Kidney (tissue), 22 donors: ENCODE measurements at places on chromosomes 6 and 20.
A peak's percentile ranks its signal among the peaks of the same experiment; 100 is the strongest.

DNA sequence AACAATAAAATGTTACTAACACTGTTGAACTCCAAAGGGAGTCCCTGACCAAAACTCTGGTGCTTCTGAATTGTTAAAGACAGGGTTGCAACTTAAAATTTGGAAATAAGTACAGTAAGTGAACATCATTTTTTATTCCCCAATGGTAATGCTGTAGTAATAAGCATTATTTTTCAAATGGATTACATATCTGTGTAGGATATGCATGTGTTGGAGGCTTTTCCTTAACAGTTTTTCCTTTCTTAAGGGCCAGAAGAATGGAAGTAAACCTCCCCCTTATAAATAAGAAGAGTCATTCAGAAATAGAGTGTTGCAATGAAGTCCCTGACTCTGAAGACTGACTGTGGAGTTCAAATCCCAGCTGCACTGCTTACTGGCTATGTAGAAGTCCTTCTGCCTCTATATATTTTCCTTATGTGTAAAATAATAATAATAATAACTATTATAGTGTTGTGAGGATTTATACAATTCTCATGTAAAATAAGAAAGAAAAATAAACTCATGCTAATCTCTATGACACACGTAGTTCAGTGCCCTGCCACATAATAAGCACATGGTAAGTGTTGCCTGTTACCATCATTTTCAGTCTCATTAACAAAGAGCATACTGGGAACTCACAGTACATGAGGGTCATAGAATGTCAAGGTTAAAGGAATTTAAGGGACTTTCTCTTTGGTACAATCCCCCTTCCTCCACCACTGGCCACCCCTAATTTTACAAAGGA, 129.8 kb upstream of the SMLR1 start:
- DNase-seq, result no peak

- DNase-seq, result no peak
These were observed 5.2 kb downstream of the SYTL3 start for GRCh38 chr6:158654960-158655489.

GRCh38 chr6:169719117-169719516, 5.2 kb downstream of the PHF10 start:
- no peak for DNase-seq

- peak; percentile 47 for DNase-seq
These were observed 45.2 kb downstream of the THEMIS start for GRCh38 chr6:127855542-127856159.

DNA sequence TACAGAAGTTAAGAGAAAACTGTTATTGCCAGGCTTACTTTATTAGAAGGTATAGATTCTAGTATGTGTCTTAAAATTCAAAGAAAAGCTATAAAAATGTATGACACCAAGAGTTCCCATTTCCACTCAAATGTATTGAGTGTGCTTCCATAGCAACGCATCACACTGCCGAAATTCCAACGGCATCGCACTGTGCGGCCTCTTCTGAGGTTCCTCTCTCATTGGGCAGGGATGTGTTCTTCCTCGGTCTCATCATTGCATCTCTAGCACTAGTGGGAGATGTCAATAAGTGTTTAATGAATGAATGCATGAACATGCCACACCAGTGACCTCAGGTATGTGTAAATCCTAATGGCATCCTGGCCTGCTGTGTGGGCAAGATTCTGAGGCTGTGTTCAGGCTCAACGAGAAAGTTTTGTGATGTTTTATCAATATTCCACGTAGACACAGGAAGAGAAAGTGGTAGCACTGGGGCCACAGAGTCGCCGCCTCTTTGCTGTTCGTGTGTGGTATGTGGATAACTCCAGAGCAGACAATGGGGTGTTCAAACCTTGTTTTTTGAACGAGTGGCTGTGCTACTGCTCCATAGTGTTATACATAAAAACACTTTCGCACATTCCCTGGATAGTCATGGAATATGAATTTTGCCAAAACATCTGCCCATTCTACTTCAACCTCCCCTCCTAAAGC, 171.6 kb downstream of the ADGB start:
- DNase-seq, result no peak

DNA sequence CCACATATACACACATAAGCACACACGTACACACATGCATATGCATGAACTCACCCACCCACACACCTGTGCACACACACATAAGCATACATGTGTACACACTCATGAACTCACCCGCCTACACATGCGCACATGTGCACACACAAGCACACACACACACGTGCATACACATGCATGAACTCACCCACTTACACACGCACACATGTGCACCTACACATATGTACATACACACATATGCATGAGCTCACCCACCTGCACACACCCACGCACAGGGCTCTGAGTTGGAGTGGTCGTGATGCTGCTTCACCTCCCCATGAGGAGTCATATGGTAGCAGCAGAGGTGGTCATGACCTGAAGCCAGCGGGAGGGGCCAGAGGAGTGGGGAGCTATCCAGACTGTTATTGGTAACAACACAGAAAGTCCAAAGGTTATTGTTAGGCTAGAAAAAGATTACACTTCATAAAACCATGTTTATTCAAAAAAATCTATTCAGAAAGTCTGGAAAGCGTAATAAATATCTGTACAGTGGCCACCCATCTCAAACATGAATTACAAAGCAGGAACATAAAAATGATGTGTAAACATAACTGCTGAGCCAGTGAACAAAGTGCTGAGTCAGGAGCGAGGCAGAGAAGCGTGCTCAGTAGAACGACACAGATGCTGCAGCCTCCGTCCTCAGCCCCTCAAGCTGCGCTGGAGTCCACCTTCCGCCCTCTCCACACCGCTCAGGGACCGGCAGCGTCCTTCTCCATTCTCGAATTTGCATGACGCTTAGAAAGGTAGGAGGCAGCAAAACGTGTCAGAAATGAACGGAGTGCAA, 26.4 kb upstream of the MPC1 start:
- no peak for DNase-seq

DNA sequence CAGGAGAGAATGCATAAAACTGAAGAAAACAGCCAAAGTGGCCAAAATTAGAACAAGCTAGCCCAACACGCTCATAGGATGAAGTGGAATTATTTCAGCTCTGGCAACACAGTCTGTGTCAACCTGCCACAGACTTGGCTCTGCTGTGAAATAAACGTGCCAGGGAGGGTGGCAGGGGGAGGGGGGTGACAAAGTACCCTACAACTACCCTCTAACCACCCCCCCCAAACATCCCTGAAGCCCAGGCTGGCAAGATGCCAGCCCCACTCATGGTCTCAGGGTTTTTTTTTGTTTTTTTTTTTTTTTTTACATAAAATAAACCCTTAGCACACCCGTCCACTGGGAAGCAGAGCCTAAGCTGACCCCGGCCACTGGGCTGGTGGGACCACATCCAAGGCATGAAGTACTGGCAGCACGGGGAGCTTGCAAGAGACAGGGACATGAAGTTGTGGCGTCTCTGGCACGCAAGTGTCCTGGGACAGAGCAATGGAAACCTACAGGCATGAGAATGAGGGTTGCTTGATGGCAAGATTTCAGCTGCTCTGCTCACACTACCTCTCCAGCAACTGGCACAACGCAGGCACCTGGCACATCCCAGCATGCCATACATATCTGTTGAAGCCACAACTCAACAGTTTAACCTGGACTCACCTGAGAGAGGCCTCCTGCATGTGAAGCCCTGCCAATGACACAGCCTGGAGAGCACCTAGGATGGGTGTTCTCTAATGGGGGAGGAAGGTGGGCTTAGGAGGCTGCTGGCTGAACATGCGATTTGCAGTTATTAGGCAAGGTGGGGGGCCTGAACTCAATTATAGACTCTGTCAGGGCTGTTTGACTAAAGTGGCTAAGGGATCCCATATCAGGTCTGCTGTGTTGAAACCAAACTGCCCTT, 76.4 kb downstream of the TRAM2 start:
- DNase-seq, result no peak

GRCh38 chr6:82249381-82250253, 2.1 kb upstream of the IBTK start:
- DNase-seq, result no peak

DNA sequence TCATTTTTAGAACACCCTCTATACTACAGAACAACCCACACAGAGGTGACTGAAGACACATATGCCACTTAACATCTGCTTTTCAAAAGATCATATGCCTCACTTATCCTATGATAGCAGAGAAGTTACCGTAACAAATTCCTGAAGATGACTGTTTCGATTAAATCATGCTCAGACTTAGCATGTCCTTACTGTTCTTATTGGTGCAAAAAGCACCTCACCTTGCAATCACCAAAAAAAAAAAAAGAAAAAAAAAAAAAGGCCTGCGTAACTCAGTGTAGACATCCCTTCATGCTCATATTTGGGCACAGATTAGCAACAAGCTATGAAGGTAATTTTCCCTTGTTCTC, 17.7 kb upstream of the DST start:
- no peak for DNase-seq

GRCh38 chr20:9244811-9245210, 175.9 kb downstream of the PLCB4 start:
- no peak for DNase-seq

GRCh38 chr20:39206899-39207564, 244.9 kb downstream of the DHX35 start:
- no peak for DNase-seq

DNA sequence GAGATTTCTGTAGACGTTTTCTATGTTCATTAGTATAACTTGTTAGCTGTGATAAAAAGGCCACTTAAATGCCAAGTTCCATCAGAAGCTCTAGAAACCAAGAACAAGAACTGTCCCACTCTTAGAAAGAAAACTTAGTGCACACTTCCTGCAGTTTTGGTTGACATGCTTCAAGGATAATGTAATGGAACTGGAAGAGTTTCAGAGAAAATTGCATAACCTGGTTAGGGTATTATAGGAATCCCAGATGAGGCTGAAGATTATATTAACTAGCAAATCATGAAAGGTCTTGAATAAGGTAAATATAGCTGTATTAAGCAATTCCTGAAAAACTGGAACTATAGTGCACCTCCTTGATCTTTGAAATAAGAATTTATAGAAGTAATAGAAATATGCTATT, 1.8 kb upstream of the PHACTR2 start:
- DNase-seq, result no peak

DNA sequence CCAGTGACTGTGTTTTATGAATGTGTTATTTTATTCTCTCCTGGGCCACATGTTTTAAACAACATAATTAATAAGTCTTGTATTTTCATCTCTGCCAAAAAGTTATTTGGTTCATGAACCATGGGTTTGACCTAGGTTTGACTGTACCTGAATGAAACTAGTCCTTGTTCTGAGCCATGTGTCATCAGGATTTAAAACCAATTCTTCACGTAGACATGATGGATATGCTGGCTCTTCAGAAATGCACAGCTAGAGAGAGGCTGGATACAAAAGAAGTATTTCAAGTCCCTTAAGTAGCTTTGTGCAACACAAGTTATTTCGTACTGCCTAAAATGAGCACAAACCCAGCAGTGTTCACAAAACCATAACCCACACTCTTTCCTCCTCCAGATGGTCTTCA, 116.1 kb downstream of the IBTK start:
- no peak for DNase-seq

GRCh38 chr20:6070829-6071695, 17.2 kb upstream of the LRRN4 start:
- no peak for DNase-seq

GRCh38 chr20:57612916-57613315, 7.3 kb downstream of the ZBP1 start:
- DNase-seq, result no peak
